Stimulated activated CD8-positive, alpha-beta memory T cell treated with anti-CD3 and anti-CD28 coated beads, Interleukin-4, amount 100 ng/mL, for 1 hour (primary cell): ENCODE measurements at places on chromosomes 7 and 10.
A peak's percentile ranks its signal among the peaks of the same experiment; 100 is the strongest.

DNA sequence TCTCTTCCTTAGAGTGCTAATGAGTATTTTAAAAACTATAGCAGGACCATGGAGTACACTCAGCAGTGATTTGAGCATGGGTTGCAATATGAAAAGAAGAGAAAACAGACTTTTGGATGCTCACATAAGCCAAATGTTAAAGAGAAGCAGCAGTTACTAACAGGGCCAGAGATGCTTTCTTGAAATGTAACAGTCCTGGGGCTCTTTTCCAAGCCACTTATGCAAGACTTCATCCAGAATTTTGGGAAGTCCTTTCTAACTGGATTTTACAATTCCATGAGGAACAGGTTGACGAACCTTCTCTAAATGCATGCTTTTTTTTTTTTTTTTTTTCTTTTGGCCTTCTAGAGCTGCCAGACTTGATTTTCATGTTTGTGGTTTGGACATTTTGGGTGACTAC lies 282.0 kb downstream of the SEC23IP start:
- no peak for DNase-seq

DNA sequence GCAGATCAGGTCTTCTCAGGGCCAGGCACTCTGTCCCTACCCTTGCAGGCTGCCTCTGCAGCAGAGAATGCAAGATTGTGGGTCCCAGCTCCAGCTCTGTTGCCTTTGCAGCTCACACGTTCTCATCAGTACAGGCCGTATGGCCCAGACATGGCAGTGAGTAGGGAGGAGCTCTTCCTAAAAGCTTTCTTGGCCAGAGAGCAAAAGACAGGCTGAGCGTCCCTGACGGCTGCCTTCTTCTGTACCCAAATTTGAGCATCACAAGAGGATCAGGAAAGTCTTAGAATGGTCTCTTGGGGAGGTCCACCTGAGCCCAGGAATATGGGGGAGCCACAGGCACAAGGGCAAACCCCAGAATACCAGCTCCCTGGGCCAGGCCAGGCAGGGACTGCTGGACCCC lies 266.3 kb upstream of the ZMIZ1 start:
- no peak for DNase-seq

- no peak for DNase-seq
Observed at GRCh38 chr10:63910806-63911205, 389.6 kb downstream of the REEP3 start.

DNA sequence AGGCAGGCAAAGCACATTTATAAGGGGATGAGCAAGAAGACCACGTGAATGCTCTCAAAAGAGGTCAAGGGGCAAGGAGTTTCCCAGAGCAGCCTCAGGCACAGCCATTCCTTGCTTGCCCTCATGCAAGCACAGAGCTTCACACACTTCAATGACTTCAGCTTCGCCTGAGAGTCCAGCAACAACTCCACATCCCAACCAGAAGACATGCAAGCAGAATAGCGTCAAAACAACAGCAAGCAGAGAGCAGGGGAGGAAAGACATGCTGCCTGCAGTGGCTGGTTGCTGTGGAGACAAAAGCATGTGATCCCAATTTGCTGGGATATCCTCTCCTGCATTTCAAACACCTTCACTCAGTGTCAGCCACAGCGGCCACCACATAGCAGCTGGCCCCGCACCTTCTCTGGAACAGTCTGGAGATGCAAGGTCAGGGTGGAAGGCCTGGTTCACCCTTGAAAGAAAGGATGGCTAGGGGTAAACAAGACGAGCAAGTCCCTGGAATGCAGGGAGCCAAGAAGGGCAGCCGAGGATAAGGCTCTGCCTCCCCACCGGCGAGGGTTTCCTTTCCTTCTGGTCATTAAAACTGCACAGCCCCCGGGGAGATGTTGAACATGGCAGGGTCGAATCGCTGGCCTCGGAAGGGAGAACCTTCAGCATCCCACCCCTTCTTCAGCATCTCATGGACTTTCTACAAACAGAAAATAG lies 60.2 kb upstream of the CAMK2B start:
- no peak for DNase-seq

GRCh38 chr7:18552316-18552916 lies 56.9 kb downstream of the HDAC9 start:
- no peak for DNase-seq

- no peak for DNase-seq
Observed at GRCh38 chr7:20220293-20220761, 3.1 kb upstream of the MACC1 start.

DNA sequence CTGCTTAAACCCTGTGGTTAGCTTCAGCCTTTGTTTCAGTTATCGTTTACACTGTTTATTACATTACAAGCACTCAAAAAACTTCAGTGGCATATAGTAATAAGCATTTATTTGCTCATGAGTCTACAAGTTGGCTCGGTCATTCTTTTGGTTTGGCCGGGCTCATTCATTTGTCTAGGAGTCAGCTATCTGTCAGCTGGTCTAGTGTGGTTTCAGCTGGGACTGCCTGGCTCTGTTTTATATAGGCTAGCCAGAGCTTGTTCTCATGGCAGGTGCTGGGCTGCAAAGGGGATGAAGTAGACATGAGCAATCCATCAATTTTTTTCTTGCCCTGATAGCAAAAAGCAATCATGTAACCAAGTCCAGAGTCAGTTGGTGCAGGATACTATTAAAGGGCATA lies 103.6 kb downstream of the MKLN1 start:
- DNase-seq = no peak

- DNase-seq = no peak
Observed at GRCh38 chr10:47300429-47300931, 483 bp downstream of the GDF10 start.

DNA sequence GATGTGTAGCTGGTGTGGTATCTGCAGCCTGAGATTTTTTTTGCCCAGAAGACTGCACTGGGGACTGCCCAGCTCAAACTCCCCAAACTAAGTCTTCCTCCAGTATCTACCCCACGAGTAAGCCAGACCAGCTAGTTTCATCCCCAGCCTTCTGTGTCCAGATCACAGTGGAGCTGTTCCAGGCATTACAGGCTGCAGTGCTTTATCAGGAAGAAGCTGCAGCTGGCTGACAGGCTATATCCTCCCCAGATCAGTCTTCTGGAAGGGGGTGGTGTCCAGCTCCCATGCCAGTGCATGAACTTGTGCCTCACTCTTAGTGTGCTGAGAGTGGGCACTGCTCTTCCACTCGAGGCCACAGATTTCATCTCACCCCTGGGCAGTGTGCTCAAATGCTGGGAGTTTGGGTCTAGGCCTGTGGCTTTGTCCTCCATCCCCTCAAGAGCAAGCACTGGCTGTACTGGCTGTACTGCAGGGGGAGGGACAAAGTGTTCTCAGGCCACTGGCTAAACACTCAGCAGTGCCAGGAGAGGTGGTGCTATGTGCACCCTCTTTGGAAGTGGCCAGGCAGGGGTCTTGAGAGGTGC lies 679.1 kb upstream of the COBL start:
- DNase-seq = no peak

GRCh38 chr10:103231047-103231551 lies 14.6 kb upstream of the RPEL1 start:
- DNase-seq = no peak

GRCh38 chr7:138924501-138925225 lies 56.5 kb downstream of the KIAA1549 start:
- DNase-seq = no peak

- no peak for DNase-seq
Observed at GRCh38 chr7:28069807-28070206, 110.8 kb downstream of the JAZF1 start.

DNA sequence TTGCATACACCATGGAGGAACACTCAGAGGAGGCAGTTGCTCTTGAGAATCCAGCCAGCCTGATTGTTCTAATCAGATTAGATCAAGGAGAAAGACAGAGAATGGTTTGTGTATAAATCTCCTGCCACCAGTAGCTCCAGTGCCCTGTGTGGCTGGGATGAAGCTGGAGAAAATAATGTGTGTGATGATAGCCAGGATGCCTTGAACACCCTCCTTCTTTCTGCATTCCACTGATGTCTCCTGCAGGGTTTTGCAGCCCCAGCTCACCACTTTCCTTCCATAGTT lies 614.7 kb upstream of the FOXK1 start:
- DNase-seq = no peak

DNA sequence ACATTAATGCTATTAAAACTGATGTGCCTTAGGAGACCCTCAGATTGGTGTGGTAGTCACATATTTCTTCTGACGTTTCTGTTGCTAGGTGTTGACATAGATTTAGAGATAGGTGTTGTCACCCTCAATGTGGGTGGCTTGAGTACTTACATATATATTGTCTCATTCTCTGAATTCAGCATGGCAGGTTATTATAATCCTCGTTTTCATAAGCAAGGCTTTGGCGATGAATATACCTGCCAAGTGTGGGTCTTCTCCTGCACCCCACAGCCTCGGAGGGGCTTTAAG lies 7.0 kb downstream of the FBH1 start:
- no peak for DNase-seq

DNA sequence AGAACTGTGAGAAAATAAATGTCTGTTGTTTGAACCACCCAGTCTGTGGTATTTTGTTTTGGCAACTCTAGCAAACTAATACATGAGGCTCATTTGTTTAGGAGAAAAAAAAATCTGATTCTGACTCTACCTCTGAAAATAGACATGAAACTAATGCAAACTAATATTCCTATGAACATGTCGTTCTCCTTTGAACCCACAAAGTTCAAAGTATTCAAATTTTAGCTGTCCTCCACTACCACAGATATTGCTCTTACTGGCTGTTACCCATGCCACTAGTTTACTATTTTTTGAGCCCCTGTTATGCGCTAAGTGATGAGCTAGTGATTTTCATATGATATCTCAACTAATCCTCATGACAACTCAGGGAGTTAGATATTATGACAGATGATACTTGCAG lies 58.8 kb upstream of the ZNF804B start:
- no peak for DNase-seq

GRCh38 chr10:95035332-95036295 lies 33.7 kb downstream of the CYP2C8 start:
- DNase-seq = no peak

DNA sequence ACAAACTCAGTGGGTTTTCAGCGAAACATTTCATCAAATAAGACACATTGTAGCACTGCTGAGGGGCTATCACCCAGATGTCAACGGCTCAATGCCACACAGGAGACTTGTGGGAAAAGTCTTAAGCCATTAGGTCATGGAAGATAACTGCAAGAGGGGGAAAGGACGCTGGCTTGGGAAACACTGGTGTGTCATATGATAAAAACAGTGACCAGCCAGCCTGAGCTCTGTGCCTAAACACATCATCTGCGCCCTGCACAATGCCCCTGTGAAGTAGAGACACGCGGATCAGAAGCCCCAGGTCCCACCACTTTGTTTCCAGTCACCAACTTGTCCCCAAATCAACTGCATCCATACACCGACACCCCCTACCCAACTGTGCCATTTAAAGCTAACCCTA lies 116.7 kb downstream of the TNS3 start:
- no peak for DNase-seq

DNA sequence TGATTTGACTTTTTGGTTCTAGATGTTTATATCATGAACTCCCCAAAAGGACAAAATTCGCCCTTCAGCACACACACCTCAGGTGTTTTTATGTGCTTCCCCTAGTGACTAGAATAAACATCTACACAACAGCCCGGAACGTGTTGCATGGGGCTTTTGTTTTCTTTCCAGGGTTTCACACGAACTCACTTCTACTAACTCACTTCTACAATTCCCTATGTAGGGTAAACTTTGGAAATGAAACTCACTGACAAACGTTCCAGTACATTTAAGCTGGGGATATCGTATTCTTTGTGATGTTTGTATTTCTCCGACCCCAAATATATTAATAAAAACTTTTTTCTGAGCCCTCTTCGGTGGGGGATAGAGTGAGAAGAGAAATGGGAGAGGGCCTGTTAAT lies 1.4 kb downstream of the TRA2A start:
- peak; percentile 16 for DNase-seq

GRCh38 chr10:49457686-49458085 lies 61.8 kb upstream of the DRGX start:
- DNase-seq = no peak

- peak; percentile 38 for DNase-seq
Observed at GRCh38 chr10:73886085-73886529, 11.8 kb upstream of the CAMK2G start.

DNA sequence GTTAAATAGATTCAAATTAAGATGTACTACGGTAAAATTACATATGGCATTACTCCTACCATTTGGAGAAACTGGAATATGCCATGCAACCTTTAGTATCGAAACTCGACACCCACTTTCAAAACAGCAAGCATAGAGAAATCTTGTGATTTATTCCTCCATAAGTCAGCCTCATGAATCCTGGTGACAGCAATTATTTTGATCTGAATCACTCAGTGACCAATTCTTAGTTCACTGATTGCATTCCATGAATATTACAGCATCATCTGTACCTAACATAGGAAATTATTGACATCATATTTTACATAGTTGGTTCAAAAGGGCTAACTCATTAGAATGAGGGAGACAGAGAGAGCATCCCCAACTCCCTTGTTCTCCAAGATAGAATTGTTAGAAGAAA lies 89.6 kb downstream of the CACNB2 start:
- DNase-seq = no peak

DNA sequence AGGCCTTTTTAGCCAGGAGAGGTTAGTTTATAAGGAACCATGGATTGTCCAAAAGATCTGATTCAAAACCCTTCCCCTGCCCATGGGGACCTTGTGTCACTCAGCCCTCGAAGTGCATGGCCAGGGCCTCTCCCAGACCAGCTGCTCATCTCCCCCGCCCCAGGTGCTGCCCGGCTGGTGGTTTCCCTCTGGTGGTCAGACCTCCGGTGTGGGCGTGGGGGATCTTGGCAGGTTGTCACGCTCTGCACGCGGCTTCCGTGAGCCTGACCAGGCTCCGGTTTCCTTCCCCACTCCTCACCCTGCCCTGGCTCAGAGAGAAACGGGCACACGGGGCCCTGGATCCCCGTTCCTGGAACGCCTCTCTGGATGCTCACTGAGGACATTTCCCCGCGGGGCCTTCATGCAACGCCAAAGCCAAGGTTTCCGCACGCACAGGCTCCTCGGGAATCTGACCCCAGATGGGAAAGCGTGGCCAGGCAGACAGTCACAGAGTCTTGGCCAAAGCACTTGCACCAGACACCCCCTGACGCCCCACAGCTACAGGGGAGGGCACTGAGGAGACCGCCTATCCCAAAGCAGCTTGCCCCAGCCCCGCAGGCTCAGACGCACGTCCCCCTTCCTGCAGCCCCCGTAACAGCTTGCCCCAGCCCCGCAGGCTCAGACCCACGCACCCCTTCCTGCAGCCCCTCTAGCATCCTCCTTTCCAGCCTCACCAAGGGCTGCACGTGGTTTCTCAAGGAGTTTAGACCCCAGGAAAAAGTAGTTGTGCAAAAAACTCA lies 7.8 kb upstream of the DIP2C start:
- DNase-seq = no peak

DNA sequence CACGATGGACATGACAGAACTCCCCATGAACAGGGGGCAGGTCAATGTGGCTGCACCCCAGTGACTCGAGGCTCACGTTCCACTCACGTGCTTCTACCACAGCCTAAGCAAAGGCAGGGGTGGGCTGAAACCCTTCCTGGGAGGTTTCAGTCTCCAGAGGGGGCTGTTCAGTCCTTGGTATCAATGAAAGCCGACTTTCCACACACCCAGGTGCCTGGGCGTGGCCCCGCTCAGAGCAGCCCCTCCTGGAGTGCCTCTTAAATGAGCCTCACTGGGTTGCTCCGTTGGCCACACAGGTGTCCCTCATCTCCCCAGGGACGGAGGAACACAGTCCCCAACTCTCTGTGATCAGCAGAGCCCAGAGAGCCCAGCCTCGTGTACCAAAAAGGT lies 90.5 kb upstream of the PDGFA start:
- no peak for DNase-seq

GRCh38 chr7:20581956-20582355 lies 33.5 kb upstream of the ABCB5 start:
- no peak for DNase-seq
